ENCODE measurements at places on chromosomes 5 and 9. TPM values are rescaled to one million over a fixed set of nuclear protein-coding genes. Genes with fewer than 3 reads are reported as not detected.

GRCh38 chr5:76380346-76381066, 22.6 kb upstream of the IQGAP2 start:
- no peak for DNase-seq

GRCh38 chr5:173581408-173582215, 34.8 kb downstream of the BOD1 start:
- DNase-seq, result no peak

DNA sequence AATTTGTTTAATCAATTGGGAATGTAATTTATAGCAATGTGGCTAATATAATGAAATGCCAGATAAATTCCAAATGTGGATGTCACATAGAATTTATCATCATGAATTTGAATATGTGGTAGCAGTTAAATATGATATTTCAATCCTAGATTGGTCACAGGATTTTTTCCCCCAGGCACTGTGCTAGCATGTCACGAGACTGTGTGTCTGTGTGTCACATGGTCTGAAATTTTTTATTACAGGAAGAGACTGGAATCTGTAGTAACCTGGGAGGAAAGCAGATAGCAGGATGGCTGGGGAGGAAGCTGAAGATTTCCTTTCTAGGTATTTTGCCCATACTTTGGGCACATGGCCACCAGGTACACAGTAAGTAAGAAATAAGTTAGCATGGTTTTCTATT, 35.4 kb upstream of the MSH3 start:
- no peak for DNase-seq

GRCh38 chr9:11338130-11338529, 725.3 kb upstream of the PTPRD start:
- no peak for DNase-seq

Gene ADAMTS19
- total RNA-seq, result 1.3 TPM

Measured in prostate gland (tissue), 2 donors.